GM23248 (cell line): ENCODE measurements at places on chromosomes 11 and 22.

DNA sequence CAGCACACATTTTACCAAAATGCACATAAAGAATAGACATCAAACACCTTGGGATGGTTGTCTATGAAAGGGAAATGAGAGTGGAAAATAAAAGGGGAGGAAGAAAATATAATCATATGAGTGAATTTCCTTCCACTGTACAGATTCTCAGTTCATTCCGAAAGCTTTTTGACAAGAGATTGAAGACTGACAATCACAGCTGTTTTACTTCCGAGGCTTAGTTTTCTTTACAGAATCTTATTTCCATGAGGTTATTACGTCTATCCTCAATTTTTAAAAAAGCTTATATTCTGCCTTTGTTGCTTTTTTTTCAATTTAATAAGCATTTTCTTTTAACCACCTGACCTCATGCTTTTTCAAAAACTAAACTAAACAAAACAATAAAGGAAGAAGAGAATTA is 12.8 kb upstream of the NNMT start:
- DNase-seq, result no peak

DNA sequence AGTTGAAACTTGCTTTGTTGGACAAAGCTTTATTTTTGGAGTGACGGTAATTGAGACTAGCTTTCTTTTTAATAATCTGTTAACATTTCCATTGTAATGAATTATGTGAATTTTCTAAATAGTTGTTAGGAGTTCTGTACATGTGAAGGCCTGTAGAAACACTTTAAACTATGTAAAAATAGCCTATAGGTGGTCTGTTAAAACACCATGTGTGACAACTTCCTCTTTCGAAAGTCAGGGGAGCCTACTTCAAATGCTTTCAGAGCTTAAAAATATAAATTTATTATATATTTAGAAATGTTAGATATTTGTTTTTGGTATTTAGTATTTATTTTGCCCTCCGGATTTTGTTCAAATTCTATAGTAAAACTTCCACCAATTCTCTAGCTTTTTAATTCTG is 28.7 kb downstream of the DDIAS start:
- DNase-seq, result no peak

DNA sequence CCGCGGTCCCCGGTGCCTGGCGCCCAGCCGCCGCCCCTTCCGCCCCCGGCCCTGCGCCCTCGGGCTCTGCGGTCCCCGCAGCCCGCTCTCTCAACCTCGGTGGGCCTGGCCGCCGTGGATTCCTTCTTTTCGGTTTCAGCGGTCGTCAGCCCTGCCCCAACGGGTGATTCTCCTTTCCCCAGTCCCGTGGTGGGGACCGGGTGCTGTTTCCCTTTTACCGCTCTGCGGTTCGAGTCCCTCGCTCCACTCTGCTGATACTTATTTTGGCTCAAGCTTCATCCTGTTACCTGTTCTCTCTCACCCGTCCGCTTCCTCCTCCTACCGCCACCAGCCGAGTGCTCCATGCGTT is 494 bp downstream of the ZDHHC5 start:
- peak; percentile 60 for DNase-seq

GRCh38 chr11:17985517-17985916 is 27.3 kb downstream of the SERGEF start:
- DNase-seq, result peak; percentile 55

- DNase-seq, result peak; percentile 68
These were observed 697 bp downstream of the LGALS1 start for GRCh38 chr22:37675930-37676735.

- DNase-seq, result no peak
These were observed 8.3 kb upstream of the SCGB1D2 start for GRCh38 chr11:62233730-62234129.

DNA sequence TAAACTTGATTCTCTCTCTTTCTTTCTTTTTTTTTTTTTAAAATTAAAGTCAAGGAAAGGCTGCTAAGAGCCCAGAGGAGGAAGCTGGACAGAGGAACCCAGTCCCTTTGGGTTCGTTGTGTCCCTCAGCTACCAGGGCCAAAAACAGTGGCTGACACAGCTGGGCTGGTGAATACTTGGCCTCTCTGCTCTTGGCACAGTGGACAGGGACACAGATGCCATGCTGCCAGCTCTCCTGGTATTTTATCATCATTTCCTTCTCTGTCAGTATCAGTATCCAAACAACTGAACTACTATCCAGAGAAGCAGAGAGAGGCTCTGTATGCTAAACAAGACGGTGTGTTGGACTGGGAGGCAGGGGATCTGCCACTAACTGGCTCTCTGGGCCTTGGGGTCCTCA is 123.7 kb upstream of the CCDC90B start:
- DNase-seq, result no peak

GRCh38 chr11:57167125-57167846 is 14.5 kb upstream of the LRRC55 start:
- DNase-seq, result no peak

DNA sequence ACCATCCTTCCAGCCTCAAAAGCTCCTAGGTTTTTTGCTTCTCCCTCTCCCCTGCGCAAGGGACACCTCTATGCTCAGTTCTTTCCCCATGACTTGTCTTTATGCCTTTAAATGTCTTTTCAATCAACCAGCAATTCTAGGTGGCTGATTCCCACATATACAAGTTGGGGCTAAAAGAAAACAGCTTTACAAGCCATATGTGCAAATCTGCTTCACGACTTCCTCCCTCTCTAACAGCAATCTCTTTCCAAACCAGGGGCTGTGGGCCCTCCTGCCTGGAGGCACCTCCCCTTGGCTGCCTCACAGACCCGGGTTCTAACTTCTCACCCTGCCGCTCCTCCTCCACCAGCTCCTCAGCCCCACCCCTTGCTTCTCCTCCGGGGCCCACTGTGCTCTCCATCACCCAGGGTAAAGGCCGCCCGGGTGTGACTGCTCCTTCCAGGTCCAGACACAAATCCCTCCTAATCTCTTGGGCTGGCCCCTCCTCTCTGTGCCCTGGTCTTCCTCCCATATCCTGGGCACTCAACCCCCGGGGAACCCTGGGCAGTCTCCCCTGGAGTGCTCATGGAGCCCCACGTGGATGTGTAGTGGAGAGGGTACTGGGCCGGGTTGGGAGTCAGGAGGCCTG is 14.1 kb downstream of the TMPRSS13 start:
- DNase-seq, result no peak

DNA sequence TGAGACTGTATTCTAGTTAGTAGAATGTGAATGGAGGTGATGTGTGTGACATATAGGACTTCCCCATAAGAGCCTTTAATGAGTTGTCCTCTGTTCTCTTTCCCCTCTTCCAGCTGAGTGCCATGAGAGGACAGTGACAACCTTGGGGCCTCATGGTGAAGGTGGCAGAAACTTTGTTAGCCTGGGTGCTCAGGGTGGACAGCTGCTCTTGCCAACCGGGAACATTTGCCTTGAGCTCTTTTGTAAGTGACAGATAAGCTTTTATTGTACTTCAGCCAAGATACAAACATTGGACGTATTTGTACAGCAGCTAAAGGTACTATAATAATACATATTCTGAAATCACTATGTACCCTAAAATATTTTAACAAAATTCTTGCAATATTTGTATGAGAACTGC is 33.0 kb upstream of the PLET1 start:
- no peak for DNase-seq

DNA sequence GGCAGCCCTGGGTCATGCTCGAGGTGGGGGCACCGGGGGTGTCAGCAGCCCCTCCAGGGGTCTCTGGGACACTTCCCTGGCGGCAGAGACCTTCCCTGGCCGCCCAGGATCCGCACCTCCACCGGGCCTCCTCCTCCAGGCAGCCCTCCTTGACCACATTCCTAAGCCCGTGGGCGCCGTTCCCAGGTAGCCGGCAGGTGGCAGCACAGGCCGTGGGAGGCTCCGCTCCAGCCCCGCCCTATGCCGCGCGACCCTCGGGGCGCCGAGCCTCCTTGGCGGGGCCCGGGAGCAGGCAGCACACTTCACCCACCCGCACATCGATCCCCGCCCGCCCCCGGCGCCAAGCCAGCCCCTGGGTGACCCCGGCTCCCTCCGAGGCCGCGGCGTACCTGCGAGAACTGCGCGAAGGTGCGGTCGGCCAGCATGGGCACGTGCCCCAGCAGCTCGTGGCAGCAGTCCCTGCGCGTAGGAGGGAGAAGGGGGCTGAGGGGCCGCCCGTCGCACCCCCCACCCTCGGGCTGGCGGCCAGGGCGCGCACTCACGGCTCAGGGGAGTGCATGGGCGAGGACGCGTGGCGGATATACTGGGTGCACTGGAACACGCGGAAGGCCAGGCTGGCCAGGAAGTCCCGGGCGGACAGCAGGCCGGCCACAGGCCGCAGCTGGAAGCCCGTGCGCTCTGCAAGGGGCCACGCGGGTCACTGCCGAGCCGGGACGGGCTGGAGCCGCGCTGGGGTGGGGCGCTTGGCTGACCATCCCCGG is 5.3 kb upstream of the INS start:
- peak; percentile 39 for DNase-seq

DNA sequence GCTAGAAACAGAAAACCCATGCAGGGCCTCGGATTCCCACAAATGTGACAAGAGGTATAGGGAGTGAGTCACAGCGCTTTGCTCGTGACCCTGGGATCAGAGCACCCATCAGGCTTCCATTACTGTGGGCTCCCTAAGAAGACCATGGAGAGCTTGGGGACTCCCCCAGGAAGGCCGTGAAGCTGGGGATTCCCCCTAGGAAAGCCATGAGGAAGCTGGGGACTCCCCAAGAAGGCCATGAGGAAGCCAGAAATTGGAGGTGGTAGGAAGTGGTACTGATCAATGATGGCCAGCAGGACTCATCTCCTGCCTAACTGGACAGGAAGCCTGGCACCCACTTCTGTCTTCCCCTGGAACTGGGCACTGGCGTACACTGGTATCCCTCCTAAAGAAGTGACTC is 10.1 kb upstream of the DCPS start:
- no peak for DNase-seq

GRCh38 chr11:128250482-128250881 is 336.9 kb downstream of the ETS1 start:
- no peak for DNase-seq

- DNase-seq, result peak; percentile 81
These were observed 267.8 kb downstream of the TBC1D22A start for GRCh38 chr22:47030143-47030661.

DNA sequence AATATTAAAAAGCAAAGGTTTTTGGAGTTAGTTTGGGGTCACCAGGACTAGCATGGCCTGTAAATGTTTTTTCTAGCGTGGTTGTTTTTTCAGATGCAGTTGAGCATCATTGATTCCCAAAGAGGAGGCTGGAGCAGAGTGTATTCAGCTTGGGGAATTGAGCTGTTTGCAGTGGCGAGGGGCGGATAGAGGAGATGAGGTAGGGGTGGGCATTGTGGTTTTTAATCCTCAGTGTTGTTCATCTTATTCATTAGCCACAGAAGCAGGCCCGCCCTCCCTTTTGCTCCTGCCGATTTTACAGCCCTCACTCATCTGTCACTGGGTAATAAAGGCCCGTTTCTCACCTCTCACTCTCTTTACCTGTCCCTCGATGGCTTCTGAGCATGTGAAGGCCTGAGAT is 51.4 kb downstream of the NF2 start:
- DNase-seq, result no peak

- no peak for DNase-seq
These were observed 314.0 kb downstream of the NTM start for GRCh38 chr11:131684111-131685060.

DNA sequence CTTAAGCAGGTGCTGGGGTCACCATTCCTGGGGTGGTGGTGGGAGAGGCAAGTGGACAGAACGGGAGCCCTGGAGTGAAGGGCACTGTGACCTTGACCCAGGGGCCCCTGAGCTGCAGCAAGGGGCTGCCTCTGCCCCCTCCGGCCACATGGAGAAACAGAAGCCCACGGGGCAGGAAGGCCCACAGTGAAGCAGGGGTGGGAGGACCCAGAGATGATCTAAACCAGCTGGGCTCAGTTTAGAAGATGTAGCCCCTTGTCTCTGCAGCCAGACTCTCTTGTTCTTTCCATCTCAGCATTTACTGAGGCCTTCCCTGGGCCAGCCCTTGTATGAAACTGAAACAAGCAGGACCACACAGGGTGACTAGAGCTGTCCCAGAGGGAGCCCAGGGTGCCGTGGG is 30.5 kb downstream of the WNT11 start:
- DNase-seq, result no peak

GRCh38 chr22:50693462-50693861 is 20.8 kb downstream of the SHANK3 start:
- DNase-seq, result no peak

DNA sequence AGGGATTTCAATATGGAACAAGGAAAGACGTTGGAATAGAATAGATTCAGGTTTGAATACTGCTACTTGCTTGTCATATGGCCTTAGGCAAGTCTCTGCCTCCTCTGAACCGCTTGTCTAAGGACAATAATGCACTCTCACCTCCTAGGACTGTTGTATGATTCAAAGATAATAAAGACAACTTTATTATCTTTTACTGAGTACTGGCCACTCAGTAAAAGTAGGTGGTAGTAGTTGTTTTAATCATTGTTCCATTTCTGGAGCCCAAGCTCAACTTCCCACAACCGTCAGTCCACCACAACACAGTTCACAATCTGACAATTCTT is 134.2 kb downstream of the ME3 start:
- DNase-seq, result no peak

DNA sequence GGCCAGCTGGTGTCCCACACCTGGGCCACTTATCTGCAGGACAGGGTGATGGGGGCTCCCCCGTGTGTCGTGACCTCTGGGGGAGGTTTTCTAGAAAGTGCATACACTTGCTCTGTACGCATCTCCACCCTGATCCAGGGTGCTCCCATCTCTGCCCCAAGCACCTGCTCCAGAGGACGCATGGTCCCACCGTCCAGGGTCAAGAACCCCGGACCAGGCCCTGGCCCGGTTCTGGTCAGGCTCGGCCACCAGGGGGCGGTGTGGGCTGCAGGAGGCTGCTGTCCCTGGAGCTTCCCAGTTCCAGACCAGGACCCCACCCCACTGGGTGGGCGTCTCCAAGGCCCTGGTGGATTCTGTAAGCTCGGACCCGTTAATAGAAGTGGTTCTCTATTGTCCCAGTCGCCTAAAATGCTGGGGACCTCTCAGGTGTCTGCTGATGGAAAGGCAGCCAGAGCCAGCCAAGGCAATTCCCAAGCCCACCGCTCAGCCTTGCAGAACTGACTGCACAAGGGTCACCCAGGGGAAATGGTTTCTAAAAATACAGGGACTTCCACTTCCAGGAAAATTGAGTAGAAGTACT is 34.7 kb upstream of the SEPTIN5 start:
- peak; percentile 45 for DNase-seq

DNA sequence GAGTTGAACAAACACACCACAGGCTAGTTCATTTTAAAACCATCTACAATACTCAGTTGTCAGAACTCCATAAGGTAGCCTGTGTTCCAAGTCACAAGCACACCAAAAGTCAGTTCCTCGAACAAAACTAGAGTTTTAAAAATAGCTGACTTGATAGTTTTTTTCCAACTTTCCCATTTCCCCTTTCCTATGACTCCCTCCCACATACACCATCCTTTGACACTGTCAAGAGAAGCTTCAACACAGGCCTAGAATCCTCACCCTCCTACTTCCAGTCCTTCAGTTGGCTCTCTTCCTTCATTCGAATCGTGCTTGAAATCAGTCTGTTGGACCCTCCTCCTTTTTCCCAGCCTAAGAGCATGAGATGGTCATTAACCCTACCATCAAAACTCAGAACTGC is 105.7 kb upstream of the AKIP1 start:
- DNase-seq, result no peak

DNA sequence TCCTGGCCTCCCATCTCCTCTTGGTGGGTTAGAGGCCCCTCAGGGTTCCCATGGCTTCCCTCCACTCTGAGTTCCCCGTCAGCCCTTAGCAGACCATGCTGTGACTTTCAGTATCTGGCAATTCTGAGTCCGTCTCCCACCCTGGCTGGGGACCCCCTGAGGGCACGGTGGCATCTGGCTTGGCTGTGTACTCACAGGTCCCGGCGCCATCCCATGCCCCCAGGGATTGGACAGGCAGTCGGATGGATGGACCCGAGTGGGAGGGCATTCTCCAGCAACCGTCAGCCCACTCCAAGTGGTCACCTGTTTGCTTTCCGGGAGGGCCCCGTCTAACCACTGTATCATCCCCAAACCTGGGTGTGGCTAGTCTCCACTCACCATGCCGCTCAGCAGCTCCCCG is 24.0 kb upstream of the ABCC8 start:
- no peak for DNase-seq
